NCI-H2029 treated with DMSO at 0.1 percent for 48 hours (cell line): ENCODE measurements at places on chromosomes 5 and 9.

DNA sequence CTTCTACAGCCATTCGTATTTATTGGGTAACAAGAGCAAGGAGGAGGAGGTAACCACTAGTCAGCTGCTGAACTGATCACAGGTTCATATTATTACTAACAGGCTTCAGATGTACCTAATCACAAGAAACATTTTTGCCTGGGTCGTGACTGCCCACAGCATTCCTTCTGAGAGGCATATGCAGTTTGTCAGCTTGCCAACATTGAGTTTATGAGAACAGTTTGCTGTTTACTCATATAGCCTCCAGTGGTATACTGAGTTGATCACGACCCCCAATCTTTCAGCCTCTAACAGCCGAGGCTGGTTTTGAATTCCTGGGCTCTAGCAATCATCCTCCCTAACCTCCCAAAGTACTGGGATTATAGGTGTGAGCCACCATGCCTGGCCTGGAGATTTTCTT lies 693.6 kb downstream of the TLE1 start:
- no peak for DNase-seq

DNA sequence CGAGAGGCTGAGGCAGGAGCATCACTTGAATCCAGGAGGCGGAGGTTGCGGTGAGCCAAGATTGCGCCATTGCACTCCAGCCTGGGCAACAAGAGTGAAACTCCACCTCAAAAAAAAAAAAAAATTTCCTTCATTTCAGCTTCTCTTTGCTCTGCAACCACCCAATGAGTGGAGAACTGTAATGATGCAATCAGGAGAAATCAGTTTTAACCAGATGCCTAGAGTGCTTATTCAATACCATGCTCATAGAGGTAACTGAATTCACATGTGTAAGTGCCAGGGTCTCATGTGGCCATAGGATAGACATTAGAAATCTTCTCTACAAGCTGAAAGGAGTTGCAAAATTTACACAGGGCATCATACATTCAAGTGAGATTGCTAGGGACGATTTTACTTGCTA lies 70.6 kb downstream of the HMHB1 start:
- DNase-seq, result no peak

- no peak for DNase-seq
Measured at GRCh38 chr5:72224946-72225463, 95.0 kb downstream of the MRPS27 start.

DNA sequence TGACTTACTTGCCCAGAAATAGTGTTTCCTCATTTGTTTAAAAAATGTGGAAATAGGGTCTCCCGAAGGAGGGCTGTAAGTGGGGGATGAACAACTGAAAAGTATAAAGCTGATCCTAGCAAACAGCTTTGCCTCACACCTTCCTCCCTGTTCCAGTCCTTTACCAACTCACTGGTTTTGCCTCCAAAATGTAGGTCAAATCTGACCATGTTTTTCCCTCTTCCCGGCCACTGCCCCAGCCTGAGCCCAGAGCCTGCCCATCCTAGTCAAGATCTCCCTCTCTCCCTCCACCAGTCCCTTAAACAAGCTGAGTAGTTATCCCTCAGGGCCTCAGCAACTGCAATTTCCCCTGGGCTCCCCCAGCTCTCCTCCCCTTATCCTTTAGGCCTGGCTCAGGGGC lies 82.4 kb upstream of the FBXW11 start:
- no peak for DNase-seq

DNA sequence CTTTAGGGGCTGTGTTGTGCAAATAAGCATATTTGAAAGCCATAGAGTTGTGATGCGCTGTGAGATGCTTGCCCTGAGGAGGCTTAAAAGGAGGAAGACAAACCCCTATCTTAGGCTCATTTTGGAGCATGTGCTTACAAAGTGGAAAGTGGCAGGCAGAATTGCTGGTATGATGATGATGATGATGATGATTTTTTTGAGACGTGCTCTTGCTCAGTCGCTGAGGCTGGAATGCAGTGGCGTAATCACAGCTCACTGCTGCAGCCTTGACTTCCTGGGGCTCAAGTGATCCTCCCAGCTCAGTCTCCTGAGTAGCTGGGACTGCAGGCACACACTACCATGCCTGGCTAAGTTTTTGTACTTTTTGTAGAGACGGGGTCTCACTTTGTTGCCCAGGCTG lies 1.7 kb downstream of the CNOT8 start:
- DNase-seq, result no peak
